Endodermal cell (in vitro differentiated cells): ENCODE measurements at places on chromosomes 4 and X. TPM values are rescaled to one million over a fixed set of nuclear protein-coding genes. Genes with fewer than 3 reads are reported as not detected.

DNA sequence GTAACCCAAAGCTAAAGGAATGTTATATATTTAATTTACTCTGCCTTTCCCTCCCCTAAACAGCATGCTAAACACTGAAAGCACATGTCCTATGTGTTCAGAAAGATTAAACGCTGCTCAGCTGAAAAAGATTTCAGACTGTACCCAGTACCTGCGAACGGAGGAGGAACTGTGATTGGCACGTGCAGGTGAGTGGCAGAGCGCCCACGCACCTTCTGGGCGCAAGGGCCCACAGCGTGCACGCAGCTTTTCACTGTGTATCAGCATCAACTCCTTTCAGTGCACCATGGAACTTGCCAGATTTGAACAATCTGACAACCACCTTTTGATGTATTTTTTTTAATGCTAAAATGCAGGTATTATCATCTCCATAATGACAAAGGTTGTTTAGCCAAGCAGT lies 87.7 kb downstream of the RFC1 start:
- peaks cover 84% of the 10 kb centered on the region for H3K36me3 ChIP-seq
- H3K27me3 ChIP-seq: no peaks in the 10 kb centered on the region
- no peak overlapping the region for H3K4me3 ChIP-seq
- no peak for DNase-seq
- H3K27ac ChIP-seq: no peak overlapping the region
- H3K4me1 ChIP-seq: peaks cover 1% of the 10 kb centered on the region

DNA sequence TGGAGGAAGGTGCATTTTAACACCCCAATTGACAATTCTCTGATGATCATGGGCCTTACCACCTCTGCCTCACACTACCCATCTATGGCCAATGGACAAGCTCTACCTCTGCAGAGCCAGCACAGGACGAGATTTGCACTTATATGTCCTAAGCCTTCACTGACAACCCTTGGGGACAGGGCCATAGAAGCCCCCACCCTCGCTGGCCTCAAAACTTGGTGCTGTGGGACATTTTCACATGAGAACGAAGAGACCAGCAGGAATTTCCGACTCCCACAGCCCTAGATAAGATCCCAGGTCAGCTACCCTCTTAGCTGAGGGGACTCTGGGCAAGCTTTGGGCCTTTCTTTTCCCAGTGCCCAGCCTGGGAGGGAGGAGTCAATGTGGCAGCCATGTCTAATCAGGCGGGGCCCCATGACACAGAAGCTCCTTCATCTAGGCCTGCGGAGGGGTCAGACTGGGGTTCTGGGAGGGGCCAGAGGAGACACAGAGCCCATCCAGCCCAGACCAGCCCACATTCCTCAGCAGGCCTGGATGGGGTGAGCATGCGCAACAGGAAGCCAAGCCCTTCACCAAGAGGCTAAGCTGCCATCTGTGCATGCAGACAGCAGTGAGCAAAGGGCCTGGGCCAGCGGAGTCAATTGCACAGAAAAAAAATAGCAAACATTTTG lies 12.1 kb downstream of the PJA1 start:
- no peaks in the 10 kb centered on the region for H3K4me1 ChIP-seq
- peak overlapping the region; percentile 81 for H3K27ac ChIP-seq
- no peaks in the 10 kb centered on the region for H3K36me3 ChIP-seq
- DNase-seq: peak; percentile 91
- H3K4me3 ChIP-seq: no peak overlapping the region

The DCLK2 gene
- 0.36 to 0.68 TPM (median 0.42 TPM) in 3 replicates for total RNA-seq

The CLGN gene
- 4.6 and 4.7 TPM in 2 replicates for total RNA-seq

DNA sequence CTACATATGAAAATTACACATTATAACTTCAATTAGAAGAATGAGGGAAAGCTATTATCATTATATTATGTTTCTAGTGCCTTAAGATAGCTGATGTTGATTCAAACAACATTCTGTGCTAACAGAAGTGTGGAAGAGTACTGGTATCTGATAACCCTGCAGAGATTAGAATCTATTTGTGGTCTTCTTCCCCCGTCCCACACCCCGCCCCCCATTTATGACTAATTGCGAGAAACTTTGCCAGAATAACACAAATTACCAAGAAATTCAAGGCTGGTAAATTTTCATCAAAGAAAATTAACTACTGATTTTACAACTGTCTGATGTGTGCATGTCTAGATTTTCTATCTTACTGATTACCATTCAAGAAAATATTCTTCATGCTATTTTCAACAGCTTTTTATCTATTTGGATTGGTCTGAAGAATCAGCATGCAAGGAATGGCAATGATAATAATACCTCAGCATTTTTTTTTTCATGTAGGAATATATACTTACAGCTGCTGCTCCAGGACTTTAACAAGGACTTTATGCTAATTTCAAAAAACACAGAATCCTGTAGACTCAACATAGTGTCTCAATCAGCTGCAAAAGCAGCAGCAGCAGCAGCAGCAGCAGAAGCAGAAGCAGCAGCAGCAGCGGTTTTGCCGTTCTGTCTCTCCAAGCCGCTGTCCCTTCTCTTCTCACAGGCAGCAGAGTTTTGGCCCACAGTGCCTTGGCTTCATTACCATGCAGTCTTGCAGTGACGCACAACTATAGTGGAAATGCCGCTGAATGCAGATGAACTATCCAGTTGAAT lies 126.7 kb downstream of the FRYL start:
- DNase-seq: peak; percentile 66
- H3K27ac ChIP-seq: no peak overlapping the region
- H3K36me3 ChIP-seq: peaks cover 5% of the 10 kb centered on the region
- peaks cover 11% of the 10 kb centered on the region for H3K4me1 ChIP-seq
- H3K4me3 ChIP-seq: no peak overlapping the region

The CCDC110 gene
- total RNA-seq: 0.26 TPM in 1 of 2 replicates, not detected in the other

GRCh38 chrX:140822861-140823260 lies 113.3 kb downstream of the LINC00632 start:
- H3K36me3 ChIP-seq: no peaks in the 10 kb centered on the region
- H3K27ac ChIP-seq: no peak overlapping the region
- H3K27me3 ChIP-seq: no peaks in the 10 kb centered on the region
- DNase-seq: no peak
- no peak overlapping the region for H3K4me3 ChIP-seq

The YIPF6 gene
- 40.2 to 44.2 TPM (median 40.7 TPM) in 3 replicates for total RNA-seq

GRCh38 chr4:147786031-147786430 lies 54.1 kb downstream of the ARHGAP10 start:
- no peak overlapping the region for H3K27ac ChIP-seq
- peaks cover 7% of the 10 kb centered on the region for H3K4me1 ChIP-seq
- no peak for DNase-seq

GRCh38 chr4:113327494-113327893 lies 278.0 kb downstream of the ANK2 start:
- no peak for DNase-seq
- no peak overlapping the region for H3K4me3 ChIP-seq
- H3K4me1 ChIP-seq: peaks cover 6% of the 10 kb centered on the region

DNA sequence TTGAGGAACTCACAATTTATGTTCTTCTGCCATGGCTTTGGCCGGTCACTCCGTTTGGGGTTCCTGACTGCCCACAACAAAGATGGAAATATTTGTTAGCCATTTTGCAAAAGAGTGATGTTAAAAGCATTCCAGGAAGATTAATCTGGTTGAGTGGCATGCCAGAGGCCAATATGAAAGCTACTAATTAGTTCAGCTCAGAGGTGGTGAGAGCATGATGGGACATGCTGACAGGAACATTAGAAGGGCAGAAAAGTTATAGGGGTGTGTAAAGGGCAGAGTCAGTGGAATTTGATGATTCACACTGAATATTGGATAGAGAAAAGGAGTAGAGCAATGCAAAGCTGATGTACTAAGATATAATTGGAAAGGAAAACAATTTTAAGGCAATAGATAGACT lies 94.4 kb downstream of the TLL1 start:
- DNase-seq: no peak
- H3K27me3 ChIP-seq: no peaks in the 10 kb centered on the region
- H3K27ac ChIP-seq: no peak overlapping the region
- no peak overlapping the region for H3K4me3 ChIP-seq
- no peaks in the 10 kb centered on the region for H3K4me1 ChIP-seq
- H3K36me3 ChIP-seq: no peaks in the 10 kb centered on the region

The XPNPEP2 gene
- total RNA-seq: 0.20 TPM in 1 of 2 replicates, not detected in the other
